Activated T-cell treated with anti-CD3 and anti-CD28 coated beads for 24 hours (primary cell): ENCODE measurements at places on chromosomes 11 and 22.

- DNase-seq: no peak
Observed at GRCh38 chr22:30994960-30995359, 25.9 kb downstream of the TUG1 start.

- no peak for DNase-seq
Observed at GRCh38 chr11:75509020-75509720, 16.6 kb downstream of the GDPD5 start.

DNA sequence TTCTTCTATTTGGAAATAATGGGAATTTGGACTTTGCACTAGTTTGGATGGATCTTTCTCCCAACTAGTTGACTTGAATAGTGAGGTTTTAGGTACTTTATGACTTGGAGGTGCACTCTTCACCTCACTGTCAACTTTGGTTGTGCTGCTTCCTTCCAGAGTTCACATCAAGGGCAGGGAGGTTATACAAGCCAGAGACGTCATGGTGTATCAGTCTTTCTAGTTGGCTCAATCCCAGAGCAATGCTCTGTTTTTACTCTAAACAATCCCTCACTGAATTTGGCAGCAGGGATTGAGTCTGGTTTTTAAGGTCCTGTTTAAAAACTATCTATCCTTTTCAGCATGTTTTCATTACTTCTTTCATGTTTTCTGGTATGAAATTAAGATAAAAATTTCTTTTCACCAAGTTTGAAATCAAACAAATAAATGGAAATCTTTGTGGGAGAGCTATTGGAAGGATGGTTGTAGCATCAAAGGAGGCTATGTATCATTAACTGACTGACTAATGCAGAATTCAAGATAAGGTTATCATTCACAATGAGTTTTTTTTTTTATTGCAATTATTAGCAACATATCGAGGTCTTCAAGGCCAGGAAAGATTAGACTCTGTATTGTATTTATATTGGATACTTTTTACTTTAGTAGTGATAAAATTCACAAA, 28.0 kb upstream of the ZBED5 start:
- DNase-seq: no peak

DNA sequence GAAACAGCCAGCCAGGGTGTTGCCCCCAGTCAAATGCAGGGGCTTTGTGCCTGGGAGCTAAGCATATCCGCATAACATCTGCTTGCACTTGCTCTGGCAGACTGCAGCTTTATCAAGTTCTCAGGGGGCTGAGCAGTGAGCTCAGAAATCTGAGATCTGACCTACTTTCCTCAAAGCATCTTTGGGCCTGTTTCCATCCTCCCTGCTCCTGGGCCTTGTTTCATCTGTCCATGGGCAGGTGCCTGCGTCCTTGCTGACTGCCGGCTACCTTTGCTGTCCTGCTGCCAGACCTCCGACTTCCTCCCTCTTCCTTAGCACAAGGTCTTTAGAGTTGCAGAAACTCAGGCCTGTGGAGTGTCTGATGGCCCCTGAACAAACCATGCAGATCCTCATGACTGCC, 131.2 kb upstream of the B3GAT1 start:
- no peak for DNase-seq

- DNase-seq: peak; percentile 41
Observed at GRCh38 chr11:3947061-3947460, 91.6 kb downstream of the STIM1 start.

GRCh38 chr11:37371346-37371970, 773.4 kb upstream of the RAG2 start:
- no peak for DNase-seq
